Progenitor cell of endocrine pancreas (in vitro differentiated cells): ENCODE measurements at places on chromosomes 2 and 18. TPM values are rescaled to one million over a fixed set of nuclear protein-coding genes. Genes with fewer than 3 reads are reported as not detected.
A peak's percentile ranks its signal among the peaks of the same experiment; 100 is the strongest.

DNA sequence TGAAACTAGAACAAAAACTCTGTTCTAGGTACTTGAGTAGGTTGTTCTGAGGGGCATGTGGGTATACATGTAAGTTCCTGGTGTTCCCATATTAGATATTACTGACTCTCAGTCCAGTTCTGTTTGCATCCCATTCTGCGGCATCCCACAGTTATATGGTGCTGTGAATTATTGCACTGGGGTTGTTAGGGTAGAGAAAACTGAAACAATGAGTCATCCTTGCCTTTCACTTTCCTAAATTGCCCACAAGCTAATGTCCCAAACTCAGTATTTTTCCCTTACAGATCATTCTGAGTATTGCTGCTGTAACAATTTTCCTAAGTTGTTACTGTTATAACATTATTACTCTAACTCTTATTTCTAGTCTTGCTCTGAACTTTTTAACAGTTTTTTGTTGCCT is 3.0 kb downstream of the WDR75 start:
- no peak for DNase-seq

- DNase-seq: peak; percentile 45
These were observed 250 bp downstream of the ACTR1B start for GRCh38 chr2:97663626-97663961.

- no peak for DNase-seq
These were observed 123.9 kb upstream of the FAM117B start for GRCh38 chr2:202510911-202511310.

DNA sequence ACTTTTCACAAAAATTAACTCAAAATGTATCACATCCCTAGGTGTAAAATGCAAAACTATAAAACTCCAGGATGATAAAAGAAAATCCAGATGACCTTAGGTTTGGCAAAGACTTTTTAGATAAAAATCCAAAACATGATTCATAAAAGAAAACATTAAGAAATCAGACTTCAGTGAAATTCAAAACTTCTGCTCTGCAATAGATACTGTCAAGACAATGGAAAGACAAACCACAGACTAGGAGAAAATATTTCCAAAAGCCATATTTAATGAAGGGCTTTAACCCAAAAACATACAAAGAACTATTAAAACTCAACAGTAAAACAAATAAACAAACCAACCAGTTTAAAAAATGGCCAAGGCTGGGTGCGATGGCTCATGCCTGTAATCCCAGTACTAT is 173.6 kb upstream of the SPOPL start:
- DNase-seq: no peak

- DNase-seq: no peak
These were observed 78.1 kb downstream of the CIB4 start for GRCh38 chr2:26562811-26563645.

The SDC1 gene
- 35.1 and 38.7 TPM in 2 replicates for total RNA-seq

The GPR155 gene
- 0.74 and 1.4 TPM in 2 replicates for total RNA-seq
